Karpas-422 (cell line): ENCODE measurements at places on chromosomes 12 and 14. TPM values are rescaled to one million over a fixed set of nuclear protein-coding genes. Genes with fewer than 3 reads are reported as not detected.

Gene KRT2
- not detected in 2 replicates for total RNA-seq

DNA sequence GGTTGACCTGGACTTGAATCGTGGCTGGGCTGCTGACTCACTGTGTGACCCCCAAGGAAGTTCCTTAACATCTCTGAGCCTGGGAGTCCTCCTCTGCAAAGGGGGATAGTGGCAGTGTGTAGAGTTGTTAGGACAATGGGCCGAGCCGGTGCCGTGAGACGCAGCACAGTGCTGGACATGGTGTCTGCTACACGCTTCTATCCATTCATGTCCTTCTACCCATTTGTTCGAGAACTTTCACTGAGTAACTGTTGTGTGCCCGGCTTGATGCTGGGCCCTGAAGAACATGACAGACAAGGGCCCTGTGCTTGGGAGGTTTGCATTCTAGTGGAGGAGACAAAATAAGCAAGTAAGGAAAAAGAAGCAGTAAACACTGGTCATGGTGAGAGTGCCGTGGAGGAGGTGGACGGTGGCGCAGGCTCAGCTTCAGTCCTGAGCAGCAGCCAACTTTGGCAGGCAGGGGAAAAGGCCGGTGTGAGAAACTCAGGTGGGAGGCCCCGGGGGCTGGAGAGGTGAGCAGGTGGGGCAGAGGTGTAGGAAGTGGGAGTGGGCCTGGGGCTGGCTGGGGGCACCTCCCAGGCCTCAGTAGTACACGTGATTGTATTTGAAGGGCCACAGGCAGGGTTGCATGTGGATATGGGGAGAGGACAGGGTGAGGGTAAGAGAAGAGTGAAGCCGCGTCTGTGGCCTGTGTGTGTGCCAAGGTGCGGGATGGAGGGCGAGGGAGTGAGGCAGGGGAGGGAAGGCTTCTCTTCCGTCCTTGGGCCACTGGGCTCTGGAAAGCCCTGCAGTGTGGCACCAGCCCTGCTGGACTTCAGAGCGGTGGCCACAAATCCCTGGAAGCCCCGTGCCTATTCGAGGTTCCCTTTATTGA lies 13.8 kb downstream of the VASH1 start:
- no peaks in the 10 kb centered on the region for H3K27me3 ChIP-seq
- no peak for DNase-seq
- no peak overlapping the region for H3K27ac ChIP-seq
- no peak overlapping the region for H3K4me3 ChIP-seq

Gene PPM1A
- total RNA-seq = 64.1 and 65.1 TPM in 2 replicates

Gene PTPRB
- 0.07 TPM in 1 of 2 replicates, not detected in the other for total RNA-seq

Gene DDX11
- 27.0 and 31.9 TPM in 2 replicates for total RNA-seq

Gene SERPINA9
- total RNA-seq = 164 and 182 TPM in 2 replicates

DNA sequence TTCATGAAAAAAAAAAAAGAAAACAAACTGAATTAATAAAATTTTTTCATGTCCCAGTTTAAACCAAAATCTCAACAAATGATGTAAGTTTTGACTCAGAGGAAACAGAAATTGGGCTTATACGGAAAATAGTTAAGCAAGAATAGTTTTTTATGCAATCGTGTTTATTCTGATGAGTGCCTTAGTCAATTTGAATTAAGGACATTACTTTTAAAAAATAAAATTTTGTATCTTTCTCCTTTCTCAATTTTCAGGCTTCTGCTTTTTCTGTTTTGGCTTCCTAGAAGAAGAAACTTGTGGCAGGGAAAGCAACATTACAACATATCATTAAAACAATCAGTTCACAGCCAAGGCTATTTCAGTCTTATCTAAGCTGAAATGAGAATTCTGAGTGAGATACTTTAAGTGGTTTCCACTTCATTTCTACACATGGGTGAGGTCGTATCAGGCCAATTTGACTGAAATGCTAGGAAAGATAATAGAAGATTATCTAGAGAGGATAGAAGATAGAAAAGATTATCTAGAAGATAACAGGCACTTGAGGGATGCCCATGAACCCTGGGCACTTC lies 52.4 kb downstream of the BCL2L14 start:
- no peaks in the 10 kb centered on the region for H3K36me3 ChIP-seq
- peaks cover 14% of the 10 kb centered on the region for H3K4me1 ChIP-seq
- no peak overlapping the region for H3K27ac ChIP-seq
- no peak for DNase-seq
- no peak overlapping the region for H3K4me3 ChIP-seq

DNA sequence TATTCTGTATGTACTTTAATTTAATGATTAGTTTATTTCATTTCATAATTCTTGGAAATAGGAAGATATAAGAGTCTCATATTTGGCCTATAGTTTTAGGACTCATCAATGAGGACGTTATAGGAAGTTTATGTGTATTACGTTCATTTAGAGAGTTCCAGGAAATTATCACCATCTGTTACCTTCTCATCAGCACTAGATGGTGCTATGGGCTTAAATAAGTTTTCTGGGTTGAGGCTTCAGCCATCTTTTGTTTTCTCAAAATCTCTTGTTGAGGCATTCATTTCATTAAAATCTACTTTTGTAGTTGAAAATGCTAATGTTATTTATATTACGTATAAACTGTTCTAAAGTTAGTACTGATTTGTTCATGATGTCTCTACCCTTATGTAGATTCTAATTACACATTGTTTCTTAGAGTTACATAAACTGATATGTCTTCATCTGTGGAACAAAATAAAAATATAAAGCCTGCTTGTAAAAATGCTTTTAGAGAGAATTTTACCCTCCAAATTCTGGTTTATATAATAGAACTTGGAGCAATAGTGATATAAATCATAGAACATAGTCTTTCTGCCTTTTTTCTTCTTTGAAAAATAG lies 89.2 kb downstream of the CFAP54 start:
- H3K4me3 ChIP-seq = no peak overlapping the region
- DNase-seq = peak; percentile 84
- no peaks in the 10 kb centered on the region for H3K36me3 ChIP-seq
- H3K27me3 ChIP-seq = no peaks in the 10 kb centered on the region
- peaks cover 5% of the 10 kb centered on the region for H3K4me1 ChIP-seq

DNA sequence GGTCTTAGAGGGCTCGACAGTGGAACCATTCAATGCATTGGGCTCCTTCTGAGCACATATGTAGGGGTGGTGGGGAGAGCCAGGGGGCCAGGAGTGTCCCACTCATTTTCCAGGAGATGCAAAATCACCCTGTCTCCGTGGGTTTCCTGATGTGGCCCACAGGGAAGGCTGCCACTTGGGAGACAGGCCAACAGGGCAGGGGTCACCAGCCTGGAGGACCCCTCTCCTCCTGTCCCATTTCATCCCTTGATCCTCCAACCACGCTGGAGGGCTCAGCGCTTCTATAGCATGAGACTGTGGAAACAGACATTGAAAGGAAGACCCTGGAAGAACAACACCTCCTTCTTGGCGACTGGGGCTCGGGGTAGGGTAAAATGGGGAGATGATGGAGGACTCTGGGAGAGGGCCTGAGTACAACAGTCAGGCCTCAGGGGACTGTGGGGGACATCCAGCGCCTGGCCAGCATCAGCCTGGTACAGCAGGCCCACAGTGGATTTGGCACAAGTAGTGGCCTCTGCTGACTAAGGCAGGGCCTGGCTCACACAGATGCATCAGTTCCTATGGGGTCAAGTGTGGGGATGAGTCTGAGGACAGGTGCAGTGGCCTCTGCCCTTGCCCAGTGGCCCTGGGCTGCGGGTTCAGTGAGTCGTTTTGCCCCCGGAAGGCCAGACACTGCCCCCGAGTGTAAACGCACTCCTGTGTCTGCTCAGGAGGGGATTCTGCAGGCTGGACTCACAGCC lies 68.0 kb downstream of the PRIMA1 start:
- H3K27me3 ChIP-seq = no peaks in the 10 kb centered on the region
- H3K4me3 ChIP-seq = no peak overlapping the region
- H3K4me1 ChIP-seq = no peaks in the 10 kb centered on the region

- DNase-seq = no peak
- H3K4me3 ChIP-seq = no peak overlapping the region
- H3K27ac ChIP-seq = no peak overlapping the region
- H3K4me1 ChIP-seq = no peaks in the 10 kb centered on the region
These were observed 121.7 kb upstream of the MDM1 start for GRCh38 chr12:68453876-68454275.

DNA sequence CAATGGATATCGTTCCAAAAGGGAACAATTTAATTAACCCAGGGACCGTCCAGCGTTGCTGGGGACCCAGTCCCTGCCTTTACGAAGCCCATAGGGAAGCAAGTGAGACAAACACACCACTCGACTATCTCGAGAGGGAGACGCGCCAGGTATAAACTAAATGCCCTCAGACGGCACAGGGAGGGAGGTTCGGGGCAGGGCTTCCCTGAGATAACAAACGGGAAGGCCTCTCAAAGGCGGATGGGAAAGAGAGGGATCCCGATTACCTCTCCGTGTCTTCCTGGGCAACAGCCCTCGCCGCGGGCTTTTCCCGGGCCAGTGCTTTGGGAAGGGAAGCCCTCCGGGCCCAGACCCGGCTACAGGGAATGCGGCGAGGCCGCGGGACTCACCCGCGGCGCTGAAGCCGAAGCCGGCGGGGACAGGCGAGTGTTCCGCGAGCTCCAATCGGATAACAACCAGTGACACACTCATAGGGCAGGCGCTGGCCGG lies 390 bp downstream of the BRAP start:
- H3K4me3 ChIP-seq = peak overlapping the region; percentile 81
- H3K27me3 ChIP-seq = no peaks in the 10 kb centered on the region

DNA sequence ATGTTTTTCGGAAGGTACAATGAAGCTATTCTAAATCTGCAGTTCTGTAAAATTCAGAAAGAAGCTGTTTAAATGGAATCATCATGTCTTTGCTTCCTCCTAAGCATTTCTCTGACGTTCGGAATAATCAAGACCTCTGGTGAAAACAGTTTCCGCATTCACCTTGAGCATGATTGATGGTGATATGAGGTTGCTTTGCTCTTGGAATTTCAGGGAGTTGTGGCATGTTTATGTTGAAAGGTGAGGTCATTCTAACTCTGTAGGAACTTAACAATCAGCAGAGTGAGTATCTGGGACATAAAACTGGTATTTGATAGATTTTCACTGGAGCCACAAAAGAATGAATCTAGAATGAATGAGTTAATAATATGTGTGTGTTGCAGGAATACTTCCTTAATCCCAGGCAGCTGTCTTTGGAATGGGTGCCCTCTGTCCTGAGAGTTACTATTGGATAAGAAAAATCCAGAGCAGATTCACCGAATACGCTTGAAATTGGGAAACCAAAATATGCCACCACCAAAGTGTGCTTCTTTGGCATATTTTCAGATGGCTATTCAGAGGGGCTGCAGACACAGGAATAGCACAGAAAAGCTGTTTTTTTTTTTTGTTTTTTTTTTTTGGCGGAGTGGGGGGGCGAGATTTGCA lies 599.1 kb downstream of the CCER1 start:
- no peaks in the 10 kb centered on the region for H3K36me3 ChIP-seq
- no peak overlapping the region for H3K4me3 ChIP-seq
- H3K4me1 ChIP-seq = no peaks in the 10 kb centered on the region
- H3K27ac ChIP-seq = no peak overlapping the region
- H3K27me3 ChIP-seq = no peaks in the 10 kb centered on the region

DNA sequence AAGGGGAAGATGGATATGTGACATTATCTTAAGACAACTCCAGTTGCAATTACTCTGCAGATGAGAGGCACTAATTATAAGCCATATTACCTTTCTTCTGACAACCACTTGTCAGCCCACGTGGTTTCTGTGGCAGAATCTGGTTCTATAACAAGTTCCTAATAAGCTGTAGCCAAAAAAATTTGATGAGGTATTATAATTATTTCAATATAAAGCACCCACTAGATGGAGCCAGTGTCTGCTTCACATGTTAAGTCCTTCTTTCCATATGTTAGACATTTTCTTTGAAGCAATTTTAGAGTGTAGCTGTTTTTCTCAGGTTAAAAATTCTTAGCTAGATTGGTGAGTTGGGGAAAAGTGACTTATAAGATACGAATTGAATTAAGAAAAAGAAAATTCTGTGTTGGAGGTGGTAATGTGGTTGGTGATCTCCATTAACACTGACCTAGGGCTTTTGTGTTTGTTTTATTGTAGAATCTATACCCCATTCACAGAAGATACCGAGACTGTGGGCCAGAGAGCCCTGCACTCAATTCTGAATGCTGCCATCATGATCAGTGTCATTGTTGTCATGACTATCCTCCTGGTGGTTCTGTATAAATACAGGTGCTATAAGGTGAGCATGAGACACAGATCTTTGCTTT lies 36.9 kb downstream of the PSEN1 start:
- H3K27ac ChIP-seq = no peak overlapping the region
- peaks cover 50% of the 10 kb centered on the region for H3K36me3 ChIP-seq
- no peaks in the 10 kb centered on the region for H3K27me3 ChIP-seq
- H3K4me1 ChIP-seq = peaks cover 17% of the 10 kb centered on the region

Gene FOXG1
- not detected in 2 replicates for total RNA-seq

DNA sequence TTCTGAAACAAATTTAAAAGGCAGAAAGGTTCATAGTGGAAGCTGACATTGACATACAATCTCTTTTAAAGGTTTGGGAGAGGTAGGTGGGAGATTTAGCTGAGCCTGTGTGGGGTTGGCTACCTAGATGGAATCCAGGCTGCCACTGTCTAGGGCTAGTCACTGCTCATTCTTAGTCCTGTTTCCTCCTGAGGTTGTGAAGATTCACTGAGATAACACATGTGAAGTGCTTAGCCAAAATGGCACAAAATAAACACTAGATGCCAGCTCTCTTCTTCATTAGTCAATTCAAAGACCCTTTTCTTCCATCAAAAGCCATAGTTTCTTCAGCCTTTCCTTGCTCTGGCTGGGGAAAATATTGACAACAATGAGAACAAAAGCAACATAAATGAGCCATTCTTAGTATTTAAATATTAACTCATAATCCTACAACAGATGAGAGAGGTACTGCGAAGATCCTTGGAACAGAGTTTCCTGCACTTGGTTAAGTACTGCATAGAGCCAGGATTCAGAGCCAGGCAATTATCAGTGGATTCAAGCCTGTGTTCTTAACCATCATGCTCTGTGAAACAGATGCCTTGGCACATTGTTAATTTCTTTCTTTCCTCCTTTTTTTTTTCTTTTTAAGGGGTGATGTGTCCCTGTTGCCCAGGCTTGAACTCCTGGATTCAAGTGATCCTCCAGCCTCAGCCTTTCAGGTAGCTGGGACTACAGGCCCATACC lies 3.5 kb downstream of the MYF6 start:
- H3K27me3 ChIP-seq = no peaks in the 10 kb centered on the region
- H3K36me3 ChIP-seq = no peaks in the 10 kb centered on the region
- DNase-seq = no peak
- H3K4me1 ChIP-seq = no peaks in the 10 kb centered on the region

DNA sequence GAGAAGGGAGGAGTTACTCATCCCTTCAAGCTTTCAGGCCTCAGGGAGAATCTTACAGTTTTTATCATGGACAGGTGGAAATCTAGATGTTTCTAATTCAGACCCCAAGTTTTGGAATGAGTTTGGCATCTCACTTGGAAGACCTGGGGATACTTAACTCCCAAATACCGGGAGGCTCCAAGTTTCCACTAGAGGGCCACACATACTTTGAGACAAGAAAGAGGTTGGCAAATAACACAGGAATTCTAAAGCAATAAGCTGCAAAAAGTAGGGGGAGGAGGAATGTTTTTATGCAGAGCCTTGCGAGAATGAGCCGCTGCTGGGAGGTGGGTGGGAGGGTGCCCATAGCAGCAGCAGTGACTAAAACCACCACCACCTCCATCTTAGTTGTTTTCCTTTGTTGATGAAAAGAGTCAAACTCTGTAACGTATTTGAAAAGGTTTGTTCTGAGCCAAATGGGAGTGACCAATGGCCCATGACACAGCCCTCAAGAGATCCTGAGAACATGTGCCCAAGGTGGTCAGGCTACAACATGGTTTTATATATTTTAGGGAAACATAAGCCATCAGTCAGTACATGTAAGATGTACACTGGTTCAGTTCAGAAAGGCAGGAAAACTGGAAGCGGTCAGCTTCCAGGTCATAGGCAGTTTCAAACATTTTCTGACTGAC lies 34.2 kb upstream of the RNASE1 start:
- H3K4me3 ChIP-seq = no peak overlapping the region
- H3K27ac ChIP-seq = no peak overlapping the region
- no peaks in the 10 kb centered on the region for H3K27me3 ChIP-seq
- no peaks in the 10 kb centered on the region for H3K4me1 ChIP-seq
- no peaks in the 10 kb centered on the region for H3K36me3 ChIP-seq
- no peak for DNase-seq
